NCI-H748 treated with DMSO at 0.1 percent for 48 hours (cell line): ENCODE measurements at places on chromosomes 7 and 10.

GRCh38 chr10:133306941-133307379, 1.7 kb downstream of the TUBGCP2 start:
- DNase-seq: no peak

DNA sequence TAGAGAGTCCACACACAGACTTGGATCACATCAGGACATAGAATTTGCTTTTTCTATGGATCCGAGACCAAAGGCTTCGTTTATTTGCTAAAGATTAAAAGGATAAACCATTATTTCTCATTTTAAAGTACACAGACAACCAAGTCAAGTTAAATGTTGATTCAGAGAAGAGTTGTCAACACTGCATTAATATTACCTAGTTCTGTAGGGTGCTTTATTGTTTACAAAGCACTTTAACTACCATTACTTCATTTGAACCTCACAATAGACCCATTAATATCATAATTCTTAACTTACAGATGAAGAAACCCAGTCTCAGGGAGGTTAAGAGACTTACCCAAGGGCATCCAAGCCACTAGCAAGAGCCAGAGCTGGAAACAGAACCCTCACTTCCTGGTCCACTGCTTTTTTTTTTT, 43.2 kb upstream of the GSAP start:
- peak; percentile 89 for DNase-seq

- DNase-seq: no peak
Measured at GRCh38 chr10:102546606-102547320, 43.0 kb downstream of the SUFU start.

DNA sequence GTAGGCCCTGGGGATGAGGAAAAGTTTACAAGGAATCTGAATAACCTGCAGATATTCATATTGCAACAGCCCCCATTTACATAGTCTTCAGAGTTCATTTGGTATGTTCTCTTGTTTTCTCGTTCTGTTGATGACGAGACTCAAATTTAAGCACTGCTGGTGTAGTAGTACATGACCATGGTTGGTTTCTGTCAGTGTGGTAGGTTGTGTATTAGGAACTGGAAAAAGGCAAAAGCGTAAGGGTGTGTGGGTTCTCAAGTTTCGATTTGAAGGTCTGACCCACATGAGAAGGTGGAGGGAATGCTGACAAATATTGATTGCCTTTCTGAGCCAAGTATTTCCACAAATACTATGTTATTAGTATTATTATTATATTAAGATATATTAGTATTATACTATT, 151.7 kb downstream of the AUTS2 start:
- no peak for DNase-seq

DNA sequence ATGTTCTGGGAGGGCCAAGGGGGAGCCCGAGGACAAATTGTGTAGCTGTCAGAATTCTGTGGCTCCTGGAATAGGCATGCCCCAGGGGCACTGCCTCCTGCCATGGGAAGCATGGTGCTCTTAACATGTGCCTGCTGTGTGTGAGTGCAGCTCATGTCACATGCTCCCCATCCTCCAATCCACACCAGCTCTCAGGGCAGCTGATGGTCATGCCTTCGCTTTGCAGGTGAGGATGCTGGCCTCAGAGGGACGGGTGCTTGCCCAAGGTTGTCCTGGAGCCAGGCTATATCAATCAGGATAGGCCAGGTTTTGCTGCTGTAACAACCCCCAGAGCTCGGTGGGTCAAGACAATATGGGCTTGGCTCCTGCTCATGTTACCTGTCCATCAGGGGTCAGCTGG, 303.4 kb downstream of the RPS24 start:
- no peak for DNase-seq

DNA sequence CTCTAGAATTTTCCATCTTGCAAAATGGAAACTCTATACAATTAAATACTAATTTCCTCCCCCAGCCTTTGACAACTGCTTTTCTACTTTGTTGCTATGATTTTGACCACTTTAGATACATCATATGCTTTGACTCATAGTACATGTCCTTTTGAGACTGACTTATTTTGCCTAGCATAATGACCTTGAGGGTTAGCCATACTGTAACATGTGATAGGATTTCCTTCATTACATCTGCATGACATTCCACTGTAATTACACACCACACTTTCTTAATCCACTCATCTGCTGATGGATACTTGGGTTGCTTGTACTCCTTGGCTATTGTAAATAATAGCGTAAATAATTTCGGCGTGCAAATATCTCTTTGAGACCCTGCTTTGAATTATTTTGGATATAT, 127.7 kb downstream of the JAZF1 start:
- no peak for DNase-seq

- DNase-seq: no peak
Measured at GRCh38 chr7:106347229-106347833, 62.5 kb upstream of the NAMPT start.

DNA sequence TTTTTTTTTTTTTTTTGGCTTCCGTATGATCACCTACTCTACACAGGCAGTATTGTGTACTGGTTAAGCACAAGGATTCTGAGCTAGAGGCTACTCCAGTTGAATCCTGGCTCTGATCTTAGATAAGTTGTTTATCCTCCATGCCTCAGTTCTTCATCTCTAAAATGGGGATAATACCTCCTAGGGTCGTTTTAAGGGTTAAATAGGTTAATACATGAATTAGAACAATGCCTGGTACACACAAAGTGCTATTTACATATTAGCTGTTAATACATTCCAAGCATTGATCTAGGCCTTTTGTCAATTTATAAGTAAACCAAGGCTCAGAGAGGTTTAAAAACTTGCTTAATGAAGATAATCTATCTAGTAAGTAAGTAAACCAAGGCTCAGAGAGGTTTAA, 59.0 kb downstream of the ST7 start:
- DNase-seq: no peak

GRCh38 chr7:64951250-64951848, 39.5 kb downstream of the ZNF117 start:
- peak; percentile 48 for DNase-seq

GRCh38 chr10:101880232-101880573, 36.6 kb upstream of the KCNIP2 start:
- DNase-seq: no peak

- DNase-seq: no peak
Measured at GRCh38 chr7:119748991-119749390, 524.0 kb upstream of the KCND2 start.

GRCh38 chr7:122578350-122578749, 120.6 kb downstream of the RNF133 start:
- DNase-seq: no peak

- no peak for DNase-seq
Measured at GRCh38 chr7:12719141-12719919, 31.9 kb downstream of the ARL4A start.

- DNase-seq: no peak
Measured at GRCh38 chr7:127330070-127330469, 62.4 kb downstream of the ZNF800 start.

DNA sequence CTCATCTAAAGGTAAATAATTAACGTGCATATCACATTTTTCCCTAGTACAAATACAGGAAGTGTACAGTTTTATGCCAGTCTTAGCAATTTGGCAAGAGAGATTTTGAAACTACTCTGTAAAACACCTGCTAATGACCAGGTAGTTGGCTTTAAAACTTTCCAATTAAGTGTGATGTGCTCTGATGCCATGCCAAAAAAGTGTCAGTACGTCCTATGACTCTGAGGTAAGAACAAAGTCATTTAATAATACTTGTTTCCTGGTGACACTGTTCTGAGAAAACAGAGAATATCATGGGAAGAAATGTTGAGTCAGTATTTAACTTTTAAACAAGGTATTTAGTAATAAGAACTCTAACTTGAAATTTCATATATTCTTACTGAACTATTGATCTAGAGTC, 9.6 kb downstream of the PDZD8 start:
- DNase-seq: no peak

GRCh38 chr7:41203542-41203941, 499.3 kb downstream of the INHBA start:
- no peak for DNase-seq

DNA sequence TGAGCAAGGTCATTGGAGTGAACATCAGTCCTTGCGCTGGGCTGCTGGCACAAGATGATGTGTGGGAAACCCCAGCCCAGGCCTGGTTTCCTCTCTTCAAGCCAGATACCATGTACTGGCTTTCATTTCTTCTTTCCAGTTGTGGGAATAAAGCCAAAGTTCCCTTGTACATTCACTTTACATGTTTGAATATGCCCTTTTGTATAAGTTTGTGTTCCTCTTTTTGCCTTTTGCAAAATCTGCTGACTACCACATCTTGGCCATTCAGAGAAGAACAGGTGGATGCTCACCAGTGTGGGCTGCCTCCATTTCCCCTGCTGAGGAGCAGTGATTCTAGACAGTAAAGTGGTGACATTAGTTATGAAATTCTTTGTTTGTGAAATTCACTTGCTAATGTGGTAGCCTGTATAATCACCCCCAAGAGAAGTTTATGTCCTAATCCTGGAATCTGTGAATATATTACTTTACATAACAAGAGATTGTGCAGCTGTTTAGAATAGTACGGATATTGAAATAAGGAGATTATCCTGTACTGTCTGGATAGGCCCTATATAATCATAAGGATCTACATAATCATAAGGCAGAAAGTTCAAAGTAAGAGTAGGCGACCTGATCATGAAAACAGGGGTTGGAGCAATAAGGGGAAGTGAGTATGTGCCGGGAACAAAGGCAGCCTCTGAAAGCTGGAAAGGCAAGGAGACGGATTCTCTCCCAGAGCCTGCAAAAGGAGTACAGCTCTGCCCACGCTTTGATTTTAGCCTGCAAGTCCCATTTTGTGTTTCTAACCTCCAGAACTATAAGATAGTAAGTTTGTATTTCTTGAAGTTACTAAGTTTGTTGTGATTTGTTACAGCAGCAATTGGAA, 18.8 kb upstream of the AOAH start:
- no peak for DNase-seq

DNA sequence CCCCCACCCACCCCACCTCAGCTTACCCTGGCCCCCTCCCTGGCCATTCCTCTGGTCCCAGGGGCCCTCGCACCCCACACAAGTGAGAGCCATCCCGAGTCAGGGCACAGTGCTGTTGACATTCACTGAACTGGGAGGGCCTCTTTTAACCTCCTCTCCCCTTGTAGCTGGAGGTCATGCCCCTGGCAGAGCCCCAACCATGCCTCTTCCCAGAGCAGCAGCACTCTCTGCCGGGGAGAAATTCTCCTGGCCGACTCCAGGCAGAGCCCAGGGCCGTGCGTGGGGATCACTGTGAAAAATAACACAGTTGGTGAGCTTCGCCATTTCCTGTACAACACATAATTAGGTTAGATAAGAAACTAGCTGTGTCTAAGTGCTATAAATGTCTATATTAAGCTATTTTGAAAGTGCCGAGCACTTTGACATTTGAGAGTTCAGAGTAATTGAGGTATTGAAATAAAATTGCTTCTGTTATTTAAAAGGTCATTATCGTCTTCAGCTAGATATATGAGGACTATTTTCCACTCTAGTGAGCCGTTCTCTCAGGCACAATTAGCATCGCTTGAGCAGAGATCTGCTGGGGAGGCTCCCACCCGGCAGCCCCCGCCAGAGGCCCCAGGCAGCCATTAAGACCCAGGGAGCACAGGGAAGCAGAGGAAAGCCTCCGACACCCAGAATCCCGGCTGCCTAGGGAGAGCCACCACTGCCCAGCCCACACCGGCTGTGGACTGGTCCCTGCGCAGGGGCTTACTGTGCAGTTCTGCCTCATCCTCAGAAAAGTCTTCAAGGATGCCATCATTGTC, 62.4 kb upstream of the LRRC18 start:
- DNase-seq: no peak

GRCh38 chr7:73858807-73859206, 2.2 kb upstream of the TMEM270 start:
- DNase-seq: no peak

DNA sequence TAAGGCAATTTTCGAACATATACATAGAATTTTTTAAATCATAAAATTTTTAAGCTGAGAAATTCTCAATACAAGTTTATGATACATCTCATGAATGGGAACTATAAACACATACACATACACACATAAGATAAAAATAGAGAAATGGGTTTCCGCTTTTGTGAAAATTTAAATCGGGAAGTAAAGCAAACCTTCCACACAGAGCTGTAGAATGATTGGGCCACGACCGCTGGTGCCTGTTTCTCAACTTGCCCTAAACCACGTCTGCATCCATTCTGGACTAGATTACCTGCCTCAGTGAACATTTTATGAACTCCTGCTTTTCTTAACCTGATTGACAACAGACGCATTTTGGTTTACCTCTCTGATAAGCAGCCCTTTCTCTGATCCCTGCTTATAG, 264.4 kb downstream of the SKAP2 start:
- DNase-seq: no peak

GRCh38 chr10:122165484-122166276, 105.4 kb upstream of the BTBD16 start:
- peak; percentile 21 for DNase-seq

GRCh38 chr7:85479918-85480643, 293.2 kb upstream of the SEMA3D start:
- no peak for DNase-seq

GRCh38 chr10:118498623-118499022, 96.8 kb downstream of the PRLHR start:
- no peak for DNase-seq

GRCh38 chr10:47404446-47404845, 20.4 kb upstream of the ZNF488 start:
- DNase-seq: no peak

- DNase-seq: no peak
Measured at GRCh38 chr7:46257761-46258448, 336.8 kb upstream of the IGFBP3 start.

- no peak for DNase-seq
Measured at GRCh38 chr7:52775876-52776275, 259.6 kb upstream of the POM121L12 start.

DNA sequence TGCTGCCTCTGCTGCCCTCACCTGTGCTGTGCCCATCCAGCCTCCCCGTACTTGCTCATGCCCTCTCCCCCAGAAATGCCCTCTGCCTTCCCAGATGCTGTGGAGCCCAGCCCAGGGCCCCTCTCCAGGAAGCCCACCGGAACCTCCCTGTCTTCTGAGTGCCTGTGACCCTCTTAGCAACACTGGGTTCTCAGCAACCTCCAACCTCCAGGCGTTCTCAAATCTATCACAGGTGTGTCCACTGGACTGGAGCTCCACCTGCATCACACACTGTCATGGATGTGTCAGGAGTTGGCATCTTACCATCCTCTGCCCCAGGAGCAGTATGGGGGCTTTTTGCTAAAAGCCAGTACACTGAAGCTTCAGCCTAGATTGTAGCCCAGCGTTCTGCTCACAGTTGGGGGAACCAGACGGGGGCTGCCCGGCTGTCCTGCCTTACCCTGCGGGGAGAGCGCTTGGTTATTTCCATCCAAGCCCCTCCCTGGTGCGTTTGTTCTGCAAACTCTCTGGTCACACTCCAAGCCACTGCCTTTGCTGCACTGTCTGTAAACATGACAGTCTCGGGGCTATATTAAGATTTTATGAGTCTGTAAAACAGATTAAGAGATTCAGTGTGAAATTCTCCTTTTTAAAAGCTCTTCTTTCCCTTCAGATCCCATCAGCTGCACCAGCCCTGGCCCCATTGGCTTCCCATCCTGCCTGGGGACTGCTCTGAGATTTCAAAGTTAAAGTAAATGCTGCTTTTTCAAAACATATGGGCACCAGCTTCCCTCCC, 71.3 kb upstream of the CPXM2 start:
- DNase-seq: no peak
